Hypothalamus (tissue), 51 donors: ENCODE measurements at places on chromosomes 11 and 22.

DNA sequence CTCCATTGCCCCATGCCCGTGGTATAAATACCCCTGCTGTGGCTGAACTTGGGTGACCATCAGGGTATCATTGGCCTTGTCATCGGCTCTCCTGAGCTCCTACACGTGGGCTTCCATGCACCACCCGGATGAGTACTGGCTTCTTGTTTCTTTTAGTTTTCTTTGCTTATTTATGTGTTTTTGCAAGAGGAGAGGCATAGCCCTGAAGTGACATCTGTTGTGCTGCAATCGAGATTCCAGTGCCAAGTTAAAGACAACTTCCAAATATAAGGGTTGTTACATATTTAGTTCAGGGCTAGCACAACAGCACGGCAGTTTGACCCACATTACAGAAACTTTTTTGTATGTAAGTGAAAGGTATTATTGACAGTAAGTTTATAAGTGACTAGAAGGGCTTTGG lies 1087.1 kb downstream of the TBC1D22A start:
- no peak for DNase-seq

DNA sequence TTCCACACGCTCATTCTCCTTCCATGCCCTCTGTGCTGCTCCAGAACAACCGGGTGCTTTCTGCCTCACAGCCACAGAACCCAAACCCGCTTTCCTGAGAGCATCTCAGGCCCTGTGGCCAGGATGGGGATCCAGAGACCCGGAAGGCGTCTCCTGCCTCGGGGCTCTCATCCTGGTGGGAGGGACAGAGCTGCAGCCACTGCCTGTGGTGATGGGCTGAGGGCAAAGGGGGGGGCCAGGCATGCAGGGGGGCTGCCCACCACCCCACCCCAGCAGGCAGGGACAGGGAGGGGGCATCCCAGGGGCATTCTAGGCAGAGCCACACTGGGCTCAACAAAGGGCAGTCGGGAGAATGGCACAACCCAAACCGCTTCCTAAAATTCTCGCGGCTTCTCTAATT lies 41.4 kb downstream of the CERK start:
- no peak for DNase-seq

GRCh38 chr11:80320765-80321164 lies 879.9 kb upstream of the TENM4 start:
- DNase-seq, result no peak

GRCh38 chr22:49296561-49296960 lies 531.1 kb downstream of the BRD1 start:
- DNase-seq, result no peak

DNA sequence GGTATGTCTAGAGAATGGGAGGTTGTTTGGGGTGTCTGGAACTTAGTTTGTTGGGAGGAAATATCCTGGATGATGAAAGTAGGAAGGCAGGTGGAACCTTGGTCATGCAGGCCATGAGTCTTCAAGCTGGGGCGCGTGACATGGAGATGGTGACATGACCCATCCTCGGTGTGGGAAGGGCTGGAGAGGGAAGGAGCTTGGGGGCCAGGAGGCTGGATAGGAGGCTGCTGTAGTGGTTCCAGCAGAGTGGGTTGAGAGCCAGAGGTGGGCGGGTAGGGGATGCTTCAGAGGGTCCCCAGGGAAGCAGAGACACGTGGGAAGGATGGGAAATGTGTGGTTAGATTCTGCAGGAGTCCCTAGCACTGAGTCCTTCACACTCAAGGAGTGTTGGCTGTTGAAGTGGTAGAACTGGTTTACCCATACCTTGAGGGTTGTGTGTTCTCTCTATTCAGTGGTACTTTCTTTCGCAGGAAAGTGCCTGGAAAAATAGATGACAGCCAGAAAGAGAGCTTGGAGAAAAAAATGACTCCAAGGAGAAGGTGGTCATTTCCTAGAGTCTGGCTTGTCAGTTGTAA lies 56.8 kb downstream of the LDLRAD3 start:
- no peak for DNase-seq

GRCh38 chr11:8776209-8776608 lies 93.6 kb downstream of the RPL27A start:
- DNase-seq, result no peak

DNA sequence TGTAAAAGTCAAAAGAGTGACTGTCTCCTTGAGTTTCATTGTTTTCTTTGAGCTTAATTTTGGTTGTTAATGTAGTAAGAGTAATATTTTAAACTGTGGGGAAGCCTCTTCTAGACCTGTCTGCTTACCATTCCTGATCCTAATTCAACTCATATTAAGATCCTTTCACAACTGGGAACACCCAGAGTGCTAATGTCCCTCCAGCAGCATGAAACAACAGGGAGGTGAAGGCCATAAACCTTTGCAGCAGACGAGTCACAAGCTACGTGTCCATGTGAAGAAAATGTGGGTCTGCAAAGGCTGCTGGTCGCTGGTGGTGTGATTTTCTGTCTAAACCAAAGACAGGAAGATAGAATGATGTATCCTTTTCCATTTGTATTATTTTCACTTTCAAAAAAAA lies 152.5 kb downstream of the ETS1 start:
- no peak for DNase-seq

- DNase-seq, result no peak
Measured at GRCh38 chr11:107756553-107756952, 44.7 kb upstream of the SLN start.

DNA sequence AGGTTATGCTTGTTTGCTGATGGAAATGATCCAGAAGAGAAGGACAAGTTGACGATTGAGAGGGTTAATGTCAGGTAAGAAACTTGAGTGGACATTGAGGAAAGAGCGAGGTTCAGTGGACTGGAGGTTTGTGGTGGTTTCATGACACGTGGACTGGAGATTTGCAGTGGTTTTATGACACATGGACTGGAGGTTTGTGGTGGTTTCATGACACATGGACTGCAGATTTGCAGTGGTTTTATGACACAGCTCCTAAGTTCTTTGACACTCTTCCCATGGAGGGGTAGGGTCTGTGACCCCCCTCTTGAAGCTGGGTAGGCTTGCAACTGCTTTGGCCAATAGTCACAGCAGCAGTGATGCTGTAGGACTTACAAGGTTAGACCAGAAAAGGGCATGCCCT lies 5.4 kb upstream of the MAPK8IP2 start:
- DNase-seq, result no peak

DNA sequence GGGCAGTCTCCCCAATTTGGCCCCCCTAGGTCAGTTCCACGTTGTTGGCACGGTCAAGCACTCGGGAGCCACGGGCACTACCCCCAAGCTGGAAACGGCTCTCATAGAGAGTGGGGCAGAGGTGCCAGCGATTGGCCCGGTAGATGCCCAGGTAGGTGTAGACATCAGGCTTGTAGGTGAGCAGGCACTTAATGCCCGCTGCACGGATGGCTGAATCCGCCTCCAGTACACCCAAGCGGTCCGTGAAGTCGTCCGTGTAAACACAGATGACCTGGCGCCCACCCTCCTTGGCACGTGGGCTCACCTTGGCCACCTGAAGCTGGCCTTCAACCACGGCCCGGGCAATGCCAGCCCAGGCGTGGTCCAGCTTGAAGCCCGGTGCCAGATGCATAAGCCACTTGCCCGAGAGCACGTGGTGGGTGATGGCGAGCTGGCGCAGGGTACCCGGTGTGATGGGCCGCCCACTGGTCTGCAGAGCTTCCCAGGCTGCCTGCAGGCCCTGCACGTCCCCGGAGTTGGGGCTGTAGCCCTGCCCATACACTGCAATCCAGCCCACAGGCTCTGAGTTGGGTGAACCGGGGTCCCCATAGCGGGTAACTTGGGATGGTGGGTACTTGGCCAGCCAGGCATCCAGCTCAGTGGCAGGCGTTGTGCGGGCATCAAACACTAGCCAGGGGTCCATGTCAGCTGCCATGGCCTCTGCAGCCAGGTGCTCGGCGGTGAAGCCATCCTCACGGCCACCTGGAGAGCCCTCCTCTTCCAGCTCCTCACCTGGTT lies 1.2 kb downstream of the C11orf68 start:
- no peak for DNase-seq

GRCh38 chr22:19232623-19233022 lies 54.1 kb upstream of the SLC25A1 start:
- DNase-seq, result no peak

GRCh38 chr11:124900464-124900863 lies 2.8 kb upstream of the ROBO4 start:
- DNase-seq, result peak; percentile 30

DNA sequence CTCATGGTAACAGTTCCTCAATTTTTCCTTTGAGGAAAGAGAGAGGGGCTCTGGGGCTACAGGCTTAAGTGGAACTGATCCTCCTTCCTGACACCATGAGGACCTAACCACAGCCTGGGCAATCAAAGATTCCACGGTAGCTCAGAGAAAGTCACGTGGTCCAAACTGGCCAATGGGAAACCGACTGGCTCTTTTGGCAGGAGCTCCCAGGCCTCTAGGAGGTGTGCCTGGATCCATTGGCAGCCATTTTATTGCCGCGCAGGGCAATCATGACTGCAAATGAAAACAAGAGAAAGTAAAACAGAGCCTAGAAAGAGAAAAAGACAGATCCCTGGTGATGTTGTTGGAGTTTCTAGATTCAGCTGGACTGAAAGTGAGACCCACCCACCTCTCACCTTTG lies 27.3 kb upstream of the ASPHD2 start:
- no peak for DNase-seq

DNA sequence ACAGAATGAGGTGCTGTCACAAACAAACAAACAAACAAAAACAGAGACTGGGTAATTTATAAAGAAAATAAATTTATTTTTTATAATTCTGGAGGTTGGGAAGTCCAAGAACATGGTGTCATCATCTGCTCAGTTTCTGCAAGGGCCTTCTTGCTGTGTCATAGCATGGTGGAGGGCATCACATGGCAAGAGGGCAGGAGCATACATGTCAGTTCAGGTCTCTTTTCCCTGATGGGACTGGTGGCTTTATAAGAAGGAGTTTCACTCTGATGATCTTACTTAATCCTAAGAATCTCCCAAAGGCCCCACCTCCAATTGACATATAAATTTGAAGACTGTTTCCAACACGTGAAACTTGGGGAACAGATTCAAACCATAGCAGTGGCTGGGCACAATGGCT lies 135.7 kb downstream of the NECTIN1 start:
- DNase-seq, result no peak

- no peak for DNase-seq
Measured at GRCh38 chr11:73530109-73530508, 67.8 kb downstream of the FAM168A start.

GRCh38 chr22:42972649-42973535 lies 42.1 kb downstream of the PACSIN2 start:
- no peak for DNase-seq

- DNase-seq, result no peak
Measured at GRCh38 chr11:7548659-7549274, 35.0 kb downstream of the PPFIBP2 start.

DNA sequence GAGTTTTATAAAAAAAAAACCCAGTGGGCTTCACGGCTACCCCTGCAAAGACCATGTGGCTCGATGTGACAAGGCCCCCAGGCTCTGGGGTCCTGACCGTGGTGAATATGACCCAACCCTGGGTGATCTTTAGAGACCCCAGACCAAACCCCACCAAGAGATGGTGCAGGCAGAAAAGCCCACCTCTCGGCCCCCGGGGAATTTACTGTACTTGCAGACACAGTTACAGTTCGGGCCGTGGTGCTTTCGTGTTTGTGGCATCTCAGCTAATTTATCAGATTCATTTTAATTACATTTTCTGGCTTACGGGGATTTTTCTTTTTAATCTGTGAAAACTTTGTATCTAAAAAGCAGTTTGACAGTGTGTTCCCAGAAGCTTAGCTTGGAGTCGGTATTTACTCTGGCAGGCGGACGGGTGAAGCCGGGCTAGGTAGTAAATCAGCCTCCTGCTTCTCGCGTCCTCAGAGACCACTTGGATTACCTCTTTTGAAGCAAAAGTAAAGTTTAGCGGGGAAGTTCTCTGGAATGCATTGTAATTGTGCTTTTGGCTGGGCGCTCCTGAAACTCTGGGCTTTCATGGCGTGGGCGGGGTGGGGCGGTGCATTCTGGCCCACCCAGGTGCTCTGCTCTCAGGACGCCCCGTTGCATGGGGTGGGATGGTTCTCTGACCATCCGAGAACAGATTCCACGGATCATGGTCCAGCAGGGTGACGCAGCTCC lies 25.3 kb downstream of the ANO1 start:
- DNase-seq, result no peak

GRCh38 chr11:79400717-79401330 lies 40.0 kb downstream of the TENM4 start:
- DNase-seq, result no peak

DNA sequence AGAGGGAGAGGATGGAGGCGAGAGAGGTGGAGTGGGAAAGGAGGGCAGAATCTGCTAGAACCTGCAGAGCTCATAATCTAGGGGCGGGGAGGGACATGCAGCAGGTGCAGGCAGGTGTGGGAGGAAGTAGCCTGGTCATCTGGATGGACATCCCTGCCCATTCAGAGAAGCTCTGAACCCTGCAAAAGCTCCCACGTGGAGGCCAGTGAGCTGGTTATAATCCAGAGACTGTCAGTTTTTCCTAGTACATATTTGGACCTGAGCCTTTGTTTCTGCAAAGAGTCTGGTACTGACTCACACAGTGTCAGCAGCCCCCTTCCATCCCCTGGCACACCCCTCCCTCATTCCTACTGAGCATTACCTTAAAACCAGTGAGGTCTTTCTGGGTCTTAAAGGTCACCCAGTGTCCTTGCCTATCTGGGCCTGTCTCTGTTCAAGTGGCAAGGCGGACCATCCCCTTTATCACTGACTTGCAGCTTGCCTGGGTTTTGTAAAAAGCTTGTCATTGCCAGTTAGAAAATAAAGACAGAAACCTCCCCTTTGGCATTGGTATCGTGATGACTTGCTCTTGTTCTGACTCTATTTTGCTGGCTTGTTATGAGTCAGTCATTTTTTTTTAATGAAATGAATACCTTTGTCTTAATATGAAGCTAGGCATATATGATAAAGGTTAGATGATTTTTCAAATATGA lies 26.1 kb downstream of the PTPRJ start:
- no peak for DNase-seq

DNA sequence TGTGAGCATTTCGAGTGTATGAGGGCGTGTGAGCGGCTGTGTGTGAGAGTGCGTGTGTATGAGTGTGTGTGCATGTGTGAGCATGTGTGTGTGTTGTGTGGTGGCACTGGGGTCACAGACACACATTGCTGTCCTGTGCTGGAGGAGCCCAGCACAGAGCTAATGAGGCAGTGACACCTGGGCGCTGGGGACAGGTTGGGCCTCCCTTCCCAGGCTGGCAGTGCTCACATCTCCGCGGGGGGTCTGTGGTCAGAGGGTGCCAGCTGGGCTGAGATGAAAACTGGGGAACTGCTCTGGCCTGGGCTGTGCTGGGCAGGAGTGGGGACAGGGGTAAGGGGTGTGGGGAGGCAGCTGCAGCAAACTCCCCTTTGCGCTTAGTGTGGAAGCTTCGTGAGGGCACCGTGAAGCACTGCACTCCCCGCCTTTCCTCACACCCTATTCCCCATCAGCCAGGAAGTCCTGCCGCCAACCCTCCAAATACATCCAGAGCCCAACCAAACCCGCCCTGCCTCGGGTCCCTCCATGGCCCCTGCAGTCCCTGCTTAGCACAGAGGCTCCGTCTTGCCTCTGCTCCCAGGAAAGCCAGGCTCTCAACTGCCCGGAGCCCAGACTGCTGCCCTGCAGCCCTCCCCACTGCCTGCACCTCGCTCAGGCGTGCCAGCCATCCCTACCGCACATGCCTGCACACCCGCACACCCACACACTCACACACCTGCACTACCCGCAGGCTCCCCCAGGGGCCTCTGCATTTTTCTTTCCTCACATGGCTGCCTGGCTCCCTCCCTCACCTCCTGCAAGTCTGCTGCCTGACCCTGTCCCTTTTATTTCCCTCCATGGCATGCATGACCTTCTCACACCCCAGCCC lies 62.0 kb upstream of the THY1 start:
- DNase-seq, result no peak
